ENCODE measurements at places on chromosomes 13 and 19.
A peak's percentile ranks its signal among the peaks of the same experiment; 100 is the strongest.

DNA sequence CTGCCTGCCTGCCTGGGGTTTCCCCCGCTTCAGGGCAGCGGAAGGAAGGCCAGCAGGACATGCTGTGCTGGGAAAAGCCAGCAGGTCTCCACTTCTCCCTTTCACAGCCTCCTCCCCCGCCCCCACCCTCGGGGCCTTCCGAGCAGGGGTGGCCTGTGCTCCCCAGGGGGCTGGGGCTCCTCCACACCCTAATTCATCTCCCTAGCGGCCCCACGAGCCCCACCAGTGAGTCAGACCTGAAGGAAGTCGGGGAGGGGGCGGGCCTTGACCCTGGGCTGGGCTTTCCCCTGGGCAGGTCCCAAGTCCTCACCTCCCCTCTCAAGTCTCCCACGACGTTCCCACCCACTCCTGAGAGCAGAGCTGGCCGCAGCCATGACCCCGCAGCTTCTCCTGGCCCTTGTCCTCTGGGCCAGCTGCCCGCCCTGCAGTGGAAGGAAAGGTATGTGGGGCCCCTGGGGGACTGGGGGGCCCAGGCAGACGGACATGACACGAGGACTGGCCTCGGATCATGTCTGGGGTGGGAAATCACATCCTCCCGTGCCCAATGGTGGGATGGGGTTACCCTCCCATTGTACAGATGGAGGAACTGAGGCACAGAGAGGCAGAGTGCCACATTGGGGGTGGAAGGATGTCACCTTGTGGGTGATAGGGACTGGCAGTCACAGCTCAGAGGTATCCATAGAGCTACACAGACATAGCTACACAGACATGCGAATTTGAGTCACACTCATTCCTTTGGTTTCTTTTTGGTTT, at the start of gene EBI3:
Gene EBI3, plus strand, starts transcription at position 345 of the 753 bp plus-strand sequence. Its CDS starts 28 bp downstream, at position 373.
- DNase-seq, result peak; percentile 55

DNA sequence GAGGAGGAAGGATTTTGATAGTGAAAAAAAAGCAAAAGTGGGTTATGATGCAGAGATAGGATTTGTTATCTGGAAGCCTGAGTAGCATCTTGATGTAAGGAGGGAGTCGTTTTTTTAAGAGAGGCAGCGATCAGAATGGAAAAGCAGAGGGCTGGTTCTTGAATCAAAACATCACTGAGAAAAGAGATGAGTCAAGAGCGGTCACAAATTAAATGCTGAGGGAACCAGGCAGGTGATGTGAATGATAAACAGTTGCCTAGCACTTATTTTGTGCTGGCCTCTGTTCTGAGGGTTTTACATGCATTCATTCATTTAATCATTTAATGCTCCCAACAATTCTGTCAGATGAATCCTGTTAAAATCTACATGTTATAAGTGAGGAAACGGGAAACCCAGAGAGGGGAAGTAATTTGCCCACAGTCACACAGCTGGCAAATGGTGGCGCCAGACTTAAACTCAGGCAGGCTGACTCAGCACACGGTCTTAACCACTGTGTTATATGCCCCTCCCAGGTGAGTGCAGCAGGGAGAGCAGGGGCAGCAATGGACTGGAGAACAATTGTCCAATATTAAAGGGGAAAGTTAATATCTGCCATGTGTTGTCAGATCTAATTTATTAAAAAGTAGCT, 21.4 kb downstream of the SIGLECL1 start:
- DNase-seq, result no peak

GRCh38 chr19:5893907-5894703, 9.5 kb downstream of the NDUFA11 start:
- no peak for DNase-seq

- DNase-seq, result peak; percentile 98
Observed at GRCh38 chr19:52140032-52140710, 433 bp upstream of the ZNF616 start.

- no peak for DNase-seq
Observed at GRCh38 chr19:33684538-33685232, 62.9 kb downstream of the CHST8 start.

- no peak for DNase-seq
Observed at GRCh38 chr13:56066321-56066720, 1074.4 kb upstream of the PRR20A start.

DNA sequence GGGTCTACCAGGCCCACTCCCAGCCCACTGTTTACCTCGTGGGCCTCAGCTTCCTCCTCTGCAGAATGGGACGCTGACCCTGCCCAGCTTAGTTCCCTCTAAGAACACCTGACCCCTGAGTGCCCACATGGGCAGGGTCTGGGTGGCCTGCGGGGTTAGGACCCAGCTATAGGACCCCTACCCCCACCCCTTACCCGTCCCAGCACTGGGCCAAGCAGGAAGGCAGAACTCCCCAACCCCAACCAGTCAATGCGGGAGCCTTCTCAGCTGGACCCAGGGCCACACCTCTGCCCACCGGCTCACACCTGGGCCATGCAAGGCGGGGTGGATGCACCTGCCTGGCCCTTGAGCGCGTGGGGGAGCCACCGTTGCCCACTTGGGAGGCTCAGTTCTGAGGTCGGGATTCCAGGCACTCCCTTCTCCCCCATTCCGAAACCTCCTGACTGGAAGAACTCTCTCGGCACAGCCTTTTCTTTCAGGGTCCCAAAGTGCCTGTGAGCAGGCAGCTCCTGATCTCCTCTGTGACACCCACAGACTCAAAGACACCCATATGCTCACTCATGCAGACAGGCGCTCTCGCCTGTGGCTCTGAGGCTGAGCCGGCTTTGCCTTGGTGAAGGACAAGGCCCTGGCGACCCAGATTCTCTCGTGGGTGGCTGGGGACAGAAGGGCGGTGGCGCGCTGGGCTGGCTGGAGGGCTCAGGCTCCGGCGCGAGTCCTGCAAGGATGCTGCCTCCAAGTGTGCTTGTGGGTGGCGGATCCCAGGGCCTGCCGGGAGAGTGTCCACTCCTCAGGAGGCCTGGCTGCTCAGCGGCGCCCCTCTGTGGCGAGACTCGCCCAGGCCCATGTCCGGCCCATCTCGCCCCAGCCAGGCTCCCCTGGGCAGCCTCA, 27.9 kb upstream of the PARP4 start:
- DNase-seq, result no peak

GRCh38 chr13:73945871-73946270, 188.3 kb downstream of the KLF12 start:
- DNase-seq, result no peak

DNA sequence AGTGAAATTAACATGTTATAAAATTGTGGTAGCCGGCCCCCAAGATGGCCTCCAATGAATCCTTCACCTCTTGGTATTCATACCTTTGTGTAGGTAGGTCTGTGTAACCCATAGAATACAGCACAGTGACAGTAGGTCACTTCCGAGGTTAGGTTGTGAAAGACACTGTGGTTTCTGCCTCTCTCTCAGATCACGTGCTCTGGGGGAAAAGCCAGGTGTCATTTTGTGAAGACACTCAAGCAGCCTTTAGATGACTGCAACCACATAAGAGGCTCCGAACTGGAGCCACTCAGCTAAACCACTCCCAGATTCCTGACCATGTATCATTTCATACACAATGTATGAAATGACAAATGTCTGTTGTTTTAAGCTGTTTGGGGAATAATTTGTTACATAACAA, 9.8 kb upstream of the USPL1 start:
- DNase-seq, result peak; percentile 41

DNA sequence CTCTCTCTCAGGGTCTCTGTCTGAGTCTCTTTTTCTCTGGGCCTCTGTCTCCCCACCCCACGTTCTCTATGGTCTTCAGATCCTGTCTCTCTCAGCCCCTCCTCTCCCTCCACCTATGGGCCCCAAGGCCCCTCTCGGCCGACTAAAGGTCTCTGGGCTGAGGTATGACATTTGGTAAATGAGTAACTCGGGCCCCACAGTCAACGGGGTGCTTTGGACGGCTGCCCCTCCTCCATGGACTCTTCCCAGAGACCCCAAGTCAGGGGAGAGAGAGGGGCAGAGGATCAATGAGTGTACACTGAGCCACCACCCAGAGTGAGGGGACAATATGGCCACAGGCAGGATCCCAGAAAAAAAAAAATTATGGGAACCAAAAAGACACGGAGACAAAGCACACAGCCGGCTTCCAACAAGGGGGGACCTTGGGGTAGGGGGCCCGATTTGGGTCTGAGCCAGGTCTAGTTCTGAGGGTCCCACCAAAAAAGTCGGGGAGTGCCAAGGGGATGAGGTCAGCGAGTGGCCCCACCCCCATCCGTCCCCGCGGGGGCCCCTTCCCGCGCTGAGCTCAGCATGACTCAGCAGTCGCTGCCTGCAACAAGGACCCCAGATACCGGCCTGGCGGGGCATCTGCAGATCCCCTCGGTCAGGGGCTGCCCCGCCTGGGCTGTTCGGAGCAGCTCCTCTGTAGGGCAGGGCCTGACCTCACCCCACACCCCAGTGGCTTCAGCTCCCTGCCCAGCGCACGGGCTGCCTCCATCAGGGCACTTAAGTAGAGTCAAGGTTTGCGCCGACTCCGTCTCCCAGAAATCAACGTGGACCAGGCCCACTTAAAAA, 1.5 kb upstream of the FTL start:
- peak; percentile 72 for DNase-seq

- DNase-seq, result no peak
Observed at GRCh38 chr13:20514866-20515265, 10.8 kb downstream of the CRYL1 start.

DNA sequence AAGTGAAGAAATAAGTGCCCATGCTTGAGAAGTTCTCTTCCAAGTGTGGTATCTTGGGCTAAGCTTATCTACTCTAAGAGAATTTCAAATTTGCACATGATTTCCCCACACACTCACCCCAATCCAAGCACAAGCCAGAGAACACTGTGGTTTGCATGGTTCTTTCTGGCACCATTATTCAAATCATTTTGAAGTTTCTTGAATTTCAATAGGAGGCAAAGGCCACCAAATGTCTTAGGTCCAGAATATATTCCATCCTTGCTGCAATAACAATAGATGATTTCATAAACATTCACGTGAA, 359.7 kb downstream of the IRS2 start:
- no peak for DNase-seq

DNA sequence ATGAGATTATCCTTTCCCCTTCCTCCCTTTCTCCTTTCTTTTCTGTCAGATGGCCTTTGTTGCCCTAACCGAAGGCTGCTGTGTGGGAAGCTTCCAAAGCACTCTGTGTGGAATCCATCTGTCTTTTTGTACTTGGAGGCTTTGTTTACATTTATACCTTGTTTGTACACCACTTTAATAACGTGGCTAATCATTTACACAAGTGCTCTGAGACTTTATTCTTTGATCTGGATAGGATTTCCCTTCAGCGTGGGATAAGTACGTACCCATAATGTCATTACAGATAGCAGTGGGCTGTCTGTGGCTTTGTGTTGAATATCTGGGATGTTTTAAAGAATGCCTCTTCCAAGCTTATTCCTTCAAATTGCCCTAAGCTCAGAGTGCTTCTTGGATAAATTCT, 684.7 kb upstream of the SLITRK5 start:
- DNase-seq, result no peak

GRCh38 chr19:10866495-10866894, 4.9 kb upstream of the CARM1 start:
- DNase-seq, result no peak

DNA sequence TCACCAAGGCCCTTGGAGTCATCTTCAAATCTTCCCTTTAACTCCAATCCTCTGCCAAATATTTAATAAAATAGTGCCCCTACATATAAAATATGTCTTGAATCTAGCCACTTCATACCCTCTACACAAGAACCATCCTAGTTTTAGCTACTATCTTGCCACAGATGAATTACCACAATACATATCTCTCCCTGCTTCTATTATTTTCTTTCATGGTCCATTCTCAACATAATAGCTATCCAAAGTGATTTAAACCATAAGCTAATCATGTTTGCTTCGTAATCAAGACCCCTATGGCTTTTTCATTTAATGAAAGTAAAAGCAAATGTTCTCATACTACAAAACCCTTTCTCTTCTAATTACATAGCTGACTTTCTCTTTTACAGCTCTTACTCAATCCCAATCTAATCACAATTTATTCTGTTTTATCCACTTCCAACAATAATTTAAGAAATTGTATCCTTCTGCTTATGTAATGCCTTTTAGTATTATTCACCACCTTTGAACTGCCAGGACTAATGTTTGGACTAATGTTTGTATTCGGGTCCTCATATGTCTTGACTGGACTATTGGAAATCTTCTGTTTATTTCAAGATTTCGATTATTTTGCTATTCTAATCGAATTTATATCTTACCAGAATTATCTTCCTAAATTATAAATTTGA, 412.0 kb downstream of the SLITRK1 start:
- DNase-seq, result no peak

DNA sequence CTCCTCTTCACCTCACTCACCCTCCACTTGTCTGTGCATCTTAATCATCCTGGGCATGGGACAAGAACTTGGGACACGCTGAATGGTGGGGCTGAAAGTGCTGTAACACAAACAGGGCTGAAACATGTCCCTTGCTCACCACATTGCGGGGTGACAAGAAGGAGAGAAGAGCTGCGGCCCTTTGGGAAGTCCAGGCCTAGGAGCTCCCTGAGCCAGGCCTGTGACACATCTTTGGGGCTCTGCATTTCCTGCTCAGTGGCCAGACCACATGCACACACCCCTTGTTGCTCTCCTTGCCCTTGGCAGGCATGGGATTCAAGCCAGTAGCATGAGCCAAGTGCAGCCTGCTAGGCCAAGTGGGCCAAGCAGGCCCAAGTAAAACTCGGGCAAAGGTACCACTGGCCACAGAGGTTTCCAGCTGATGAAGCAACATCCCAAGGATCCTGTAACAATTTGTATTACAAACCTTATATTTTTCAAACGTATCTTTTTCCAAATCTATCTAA, 1384.3 kb upstream of the PCDH20 start:
- no peak for DNase-seq

- DNase-seq, result no peak
Observed at GRCh38 chr13:30918662-30919405, 12.8 kb downstream of the MEDAG start.

DNA sequence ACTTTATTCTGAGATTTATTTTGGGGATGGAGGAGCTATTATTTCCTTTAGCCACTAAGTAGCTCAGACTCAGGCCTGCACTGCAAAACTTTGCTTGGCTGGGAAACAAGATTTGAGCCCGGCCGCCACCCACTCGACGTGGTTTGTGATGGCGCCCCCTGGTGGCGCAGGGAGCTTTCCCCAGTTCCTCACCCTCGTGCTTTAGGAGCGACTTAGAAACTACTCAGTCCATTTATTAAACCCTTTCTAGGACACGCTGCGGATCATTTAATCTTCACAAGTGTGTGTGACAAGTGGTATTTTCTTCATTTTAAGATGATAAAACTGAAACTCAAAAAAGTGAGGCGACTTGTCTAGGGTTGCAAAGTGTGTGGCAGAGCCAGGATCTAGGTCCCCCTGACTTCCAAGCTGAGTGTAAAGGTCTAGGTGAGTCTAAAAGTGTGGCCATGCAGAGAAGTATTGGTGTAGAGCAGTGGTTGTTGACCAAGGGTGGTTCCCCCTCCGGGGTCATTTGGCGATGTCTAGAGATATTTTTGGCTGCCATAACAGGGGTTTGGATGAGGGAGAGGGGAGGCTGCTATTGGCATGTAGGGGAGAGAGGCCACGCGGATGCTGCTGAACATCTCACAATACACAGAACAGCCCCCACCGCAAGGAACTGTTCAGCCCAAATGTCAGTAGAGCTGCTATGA, 2.2 kb downstream of the CXCL17 start:
- peak; percentile 89 for DNase-seq

Measured in activated CD4-positive, CD25-positive, alpha-beta regulatory T cell treated with anti-CD3 and anti-CD28 coated beads, Interleukin-2, amount 50 U/mL, for 72 hours (primary cell).